ENCODE measurements at places on chromosomes 1 and 21. TPM values are rescaled to one million over a fixed set of nuclear protein-coding genes. Genes with fewer than 3 reads are reported as not detected.

Gene AMY1A
- not detected for total RNA-seq

Gene ZBTB37
- total RNA-seq = 19.1 TPM

Gene C1orf198
- 45.3 TPM for total RNA-seq

Gene KCNQ4
- 1.2 TPM for total RNA-seq

Gene IGSF3
- 38.8 TPM for total RNA-seq

Gene C8A
- total RNA-seq = 0.09 TPM

Gene AGBL4
- total RNA-seq = 2.7 TPM

Gene ZBTB17
- total RNA-seq = 41.5 TPM

Gene KRTAP6-3
- not detected for total RNA-seq

Gene RGS8
- total RNA-seq = not detected

Gene CFHR1
- 22.0 TPM for total RNA-seq

Gene AKR7A2
- 53.1 TPM for total RNA-seq

Gene KLF17
- total RNA-seq = not detected

Gene IFI44
- 42.3 TPM for total RNA-seq

Gene SASS6
- 2.1 TPM for total RNA-seq

Gene IGSF9
- total RNA-seq = 0.88 TPM

Gene HSD3B1
- total RNA-seq = not detected

Gene CHI3L1
- 49.5 TPM for total RNA-seq

Gene DMRTA2
- not detected for total RNA-seq

Gene CRYAA
- not detected for total RNA-seq

Gene LIN28A
- not detected for total RNA-seq

Gene ANKRD45
- 7.7 TPM for total RNA-seq

Gene S100A8
- 60.9 TPM for total RNA-seq

Gene S100A3
- total RNA-seq = 8.4 TPM

Gene GPR37L1
- 0.13 TPM for total RNA-seq

Gene TMPRSS2
- 32.8 TPM for total RNA-seq

Gene LDLRAD1
- not detected for total RNA-seq

Gene CFAP141
- not detected for total RNA-seq

Gene PGLYRP4
- not detected for total RNA-seq

Gene NR1I3
- total RNA-seq = not detected

Gene ENSA
- total RNA-seq = 193 TPM

Gene RHBDL2
- 2.1 TPM for total RNA-seq

Gene MTARC1
- 11.0 TPM for total RNA-seq

Gene MEX3A
- 1.7 TPM for total RNA-seq

Gene FCGR3A
- total RNA-seq = 41.7 TPM

Gene FCRL6
- 1.4 TPM for total RNA-seq

Gene OR6N1
- total RNA-seq = not detected

Gene TTC22
- 16.5 TPM for total RNA-seq

Gene ZMYM1
- total RNA-seq = 18.9 TPM

Gene CTTNBP2NL
- total RNA-seq = 65.4 TPM

Gene HMGB4
- total RNA-seq = not detected

Gene DENND1B
- 20.6 TPM for total RNA-seq

Gene RBM11
- 3.3 TPM for total RNA-seq

Gene CD84
- 17.5 TPM for total RNA-seq

Gene FAAH
- 39.3 TPM for total RNA-seq

Gene SLC45A1
- total RNA-seq = 1.8 TPM

Gene RFX5
- total RNA-seq = 46.6 TPM

Gene PLA2G2C
- 0.31 TPM for total RNA-seq

Gene F3
- 8.8 TPM for total RNA-seq

Gene SYPL2
- total RNA-seq = 6.7 TPM

Gene MCOLN3
- 3.1 TPM for total RNA-seq

Gene PLA2G2F
- not detected for total RNA-seq

Gene BGLAP
- 1.8 TPM for total RNA-seq

Data from kidney (tissue), 22 donors.